ENCODE measurements at places on chromosomes 1 and 21.
A peak's percentile ranks its signal among the peaks of the same experiment; 100 is the strongest.

GRCh38 chr1:55035904-55036303 lies 3.4 kb upstream of the PCSK9 start:
- DNase-seq, result no peak

GRCh38 chr1:54380290-54380882 lies 25.8 kb downstream of the SSBP3 start:
- DNase-seq, result no peak

DNA sequence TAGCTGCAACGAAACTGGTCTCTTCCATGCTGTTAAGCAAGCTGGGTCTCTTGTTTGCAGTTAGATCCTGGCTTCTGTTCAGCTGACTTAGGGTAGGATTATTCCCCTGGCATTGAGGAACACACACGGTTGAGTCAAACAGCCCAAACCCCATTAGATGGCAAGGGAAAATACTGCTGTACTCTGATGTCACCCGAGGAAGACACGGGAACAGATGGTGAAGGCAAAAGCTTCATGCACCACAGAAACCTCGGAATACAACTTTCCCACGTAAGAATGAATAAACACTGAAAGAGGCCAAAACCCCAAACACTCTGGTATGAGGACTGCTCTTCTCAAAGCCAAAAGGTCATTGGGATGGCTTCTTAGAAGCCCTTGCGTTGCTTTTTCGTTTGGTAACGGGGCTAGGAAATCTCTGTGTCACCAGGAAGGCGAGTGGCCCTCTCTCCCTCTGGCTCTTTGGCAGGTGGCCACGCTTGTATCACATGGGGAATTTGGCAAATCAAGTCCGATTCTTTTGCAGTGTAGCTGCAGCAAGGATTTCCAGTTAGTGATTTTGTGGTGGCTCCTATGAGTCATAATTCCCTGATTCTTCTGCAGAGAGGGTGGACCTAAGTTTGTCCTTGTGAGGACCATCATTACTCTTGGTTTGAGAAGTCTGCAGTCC lies 16.7 kb upstream of the LYST start:
- DNase-seq, result peak; percentile 89

DNA sequence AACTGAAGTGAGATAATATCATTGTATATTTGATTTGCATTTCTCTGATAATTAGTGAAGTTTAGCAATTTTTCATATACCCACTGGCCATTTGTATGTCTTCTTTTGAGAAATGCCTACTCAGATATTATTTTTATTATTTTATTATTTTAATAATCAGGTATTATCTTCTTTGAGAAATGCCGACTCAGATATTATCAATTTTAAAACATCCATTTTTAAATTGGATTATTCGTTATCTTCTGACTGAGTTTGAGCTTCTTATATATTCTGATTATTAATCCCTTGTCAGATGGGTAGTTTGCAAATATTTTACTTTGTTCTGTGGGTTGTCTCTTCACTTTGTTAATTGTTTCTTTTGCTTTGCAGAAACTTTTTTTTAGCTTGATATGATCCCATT lies 37.7 kb downstream of the KMO start:
- DNase-seq, result no peak

DNA sequence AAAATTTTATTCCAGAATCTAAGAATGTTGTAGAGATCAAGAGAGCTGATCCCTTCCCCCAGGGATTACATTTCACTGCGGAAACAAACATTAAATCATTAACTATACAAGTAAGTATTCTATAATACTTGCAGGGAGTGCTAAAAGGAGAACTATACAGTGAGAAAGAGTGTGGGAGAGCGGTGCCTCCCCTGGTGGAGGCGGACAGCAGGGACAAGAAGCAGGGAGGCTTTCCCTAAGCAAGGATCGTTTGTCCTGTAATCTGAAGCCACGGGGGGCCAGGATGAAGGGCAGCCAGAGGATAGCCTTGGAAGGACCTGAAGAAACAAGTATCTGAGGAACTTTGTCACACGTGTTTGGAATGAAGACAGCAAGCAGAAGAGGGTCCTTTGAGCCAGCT lies 40.1 kb downstream of the SLC9C2 start:
- no peak for DNase-seq

GRCh38 chr1:27299385-27300271 lies 22.3 kb upstream of the TMEM222 start:
- DNase-seq, result peak; percentile 99

DNA sequence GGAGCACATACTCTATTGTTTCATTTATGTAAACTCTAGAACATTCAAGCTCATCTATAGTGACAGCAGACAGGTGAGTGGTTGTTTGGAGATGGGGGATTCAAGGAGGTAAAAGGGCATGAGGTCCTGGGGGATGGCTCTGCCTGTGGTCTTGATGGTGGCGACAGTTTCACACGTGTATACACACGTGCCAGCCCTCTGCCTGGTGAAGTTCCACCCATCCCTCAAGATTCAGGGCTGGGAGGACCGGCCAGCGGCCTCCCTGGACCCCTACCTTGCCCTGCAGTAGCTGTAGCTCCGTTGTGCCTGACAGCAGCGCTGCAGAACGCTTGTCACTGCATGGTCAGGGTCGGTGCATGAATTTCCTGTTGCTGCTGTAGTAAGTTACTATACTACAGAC lies 38.9 kb upstream of the UTS2 start:
- no peak for DNase-seq

DNA sequence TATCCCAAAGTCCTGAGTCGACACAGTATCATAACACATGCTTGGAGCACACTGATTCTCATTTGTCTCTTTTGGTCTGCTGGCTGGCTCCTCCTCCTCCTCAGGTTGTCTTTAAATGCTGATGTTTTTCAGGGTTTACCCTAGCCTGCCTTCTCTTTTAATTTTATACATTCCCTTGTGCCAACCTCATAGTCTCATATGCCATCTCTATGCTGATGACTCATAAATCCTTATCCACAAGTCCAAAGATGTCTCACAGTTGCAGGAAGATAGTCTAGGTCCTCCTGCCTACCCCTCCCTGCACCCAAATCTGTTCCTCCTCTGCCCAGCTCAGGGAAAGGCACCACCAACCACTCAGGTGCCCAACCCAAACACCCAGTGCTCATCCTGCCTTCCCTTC lies 108.3 kb downstream of the SIPA1L2 start:
- no peak for DNase-seq

DNA sequence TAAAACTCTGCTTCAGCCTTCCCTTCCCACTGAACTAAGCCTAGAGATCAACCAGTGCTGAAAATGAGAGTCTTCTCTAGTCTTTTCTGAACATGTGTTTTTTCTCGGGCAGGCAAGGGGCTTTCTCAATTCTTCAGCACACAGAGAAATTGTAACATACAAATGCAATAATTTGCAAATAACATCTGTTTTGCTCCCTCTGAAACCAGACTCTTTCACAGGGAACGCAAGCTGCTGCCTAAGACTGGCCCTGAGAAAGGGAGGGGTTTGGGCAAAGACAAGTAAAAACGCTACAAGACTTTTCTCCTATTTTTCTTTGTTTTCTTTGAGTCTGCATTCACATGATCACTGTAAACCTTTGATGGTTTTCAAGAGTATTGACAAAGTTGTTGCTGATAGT lies 39.6 kb upstream of the VN1R5 start:
- no peak for DNase-seq

Data from AG04450 (cell line).